ENCODE measurements at places on chromosomes 2 and 18. TPM values are rescaled to one million over a fixed set of nuclear protein-coding genes. Genes with fewer than 3 reads are reported as not detected.

DNA sequence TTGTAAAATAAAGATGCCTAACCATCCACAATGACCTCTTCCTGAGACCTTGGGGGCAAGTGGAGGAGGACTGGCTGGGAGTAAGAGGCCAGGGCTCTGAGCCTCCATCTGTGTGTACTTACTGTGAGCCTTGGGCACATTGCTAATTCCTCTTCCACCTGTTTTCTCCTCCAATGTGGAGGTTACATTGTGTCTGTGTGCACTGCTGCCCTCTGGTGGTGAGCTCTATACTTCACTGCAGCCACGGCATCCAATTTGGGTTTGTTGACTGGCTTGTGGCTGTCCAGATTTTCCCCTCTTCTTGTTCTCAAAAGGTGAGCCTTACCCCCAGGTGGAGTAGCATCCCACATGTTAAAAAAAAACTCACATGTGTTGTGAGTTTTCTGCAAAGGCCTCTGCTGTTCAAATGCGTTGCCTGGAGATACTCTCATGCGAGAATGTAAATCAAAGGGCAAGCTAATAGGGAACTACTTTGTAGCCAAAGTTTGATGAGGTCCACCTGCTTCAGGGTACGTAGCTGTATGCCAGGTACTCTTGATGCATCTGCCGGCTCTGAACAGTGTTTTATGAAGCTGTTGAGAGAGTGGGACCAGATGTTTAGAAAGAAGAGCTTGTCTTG lies 80.8 kb downstream of the APOB start:
- no peaks in the 10 kb centered on the region for H3K27me3 ChIP-seq
- H3K36me3 ChIP-seq: no peaks in the 10 kb centered on the region
- peak; percentile 70 for DNase-seq
- H3K27ac ChIP-seq: no peak overlapping the region
- H3K4me1 ChIP-seq: no peaks in the 10 kb centered on the region

DNA sequence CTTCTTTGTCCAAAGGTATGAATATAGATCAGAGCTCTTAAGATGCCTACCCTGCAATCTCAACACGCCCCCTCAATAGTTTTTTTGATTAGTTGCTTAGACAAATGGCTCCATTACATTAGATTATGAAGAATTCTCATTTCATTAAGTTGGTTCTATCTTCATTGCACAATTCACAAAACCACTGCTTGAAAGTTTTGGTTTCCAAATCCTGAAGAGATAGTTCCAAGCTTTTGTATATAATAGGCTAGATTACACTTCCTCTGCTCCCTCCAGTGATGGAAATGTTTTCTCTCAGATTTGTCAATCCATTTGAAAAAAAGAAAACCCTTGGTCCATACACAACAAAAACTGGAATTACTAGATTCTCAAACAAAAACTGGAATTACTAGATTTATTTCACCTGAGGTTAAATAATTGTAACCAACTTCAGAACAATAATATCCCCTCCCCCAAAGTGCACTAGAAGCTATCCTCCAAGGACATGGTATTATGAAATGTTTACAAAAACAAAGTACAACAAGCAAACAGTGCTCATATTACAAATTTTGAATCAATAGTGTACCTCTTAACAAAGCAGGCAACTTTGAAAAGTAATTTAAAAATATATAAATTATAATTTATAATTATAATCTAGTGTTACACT lies 6.8 kb upstream of the TLK1 start:
- DNase-seq: no peak
- no peaks in the 10 kb centered on the region for H3K27me3 ChIP-seq
- no peaks in the 10 kb centered on the region for H3K4me1 ChIP-seq
- no peaks in the 10 kb centered on the region for H3K36me3 ChIP-seq
- H3K27ac ChIP-seq: no peak overlapping the region

- H3K4me1 ChIP-seq: no peaks in the 10 kb centered on the region
- no peak overlapping the region for H3K27ac ChIP-seq
- no peaks in the 10 kb centered on the region for H3K27me3 ChIP-seq
- no peak overlapping the region for H3K4me3 ChIP-seq
- no peak for DNase-seq
Measured at GRCh38 chr2:9164112-9164608, 42.5 kb upstream of the ASAP2 start.

- peaks cover 9% of the 10 kb centered on the region for H3K4me1 ChIP-seq
- no peaks in the 10 kb centered on the region for H3K36me3 ChIP-seq
- no peak overlapping the region for H3K27ac ChIP-seq
Measured at GRCh38 chr2:85308201-85308600, 19.6 kb downstream of the TGOLN2 start.

GRCh38 chr2:222208010-222208690 lies 90.6 kb downstream of the PAX3 start:
- H3K4me3 ChIP-seq: no peak overlapping the region
- DNase-seq: no peak
- no peaks in the 10 kb centered on the region for H3K4me1 ChIP-seq

- H3K27me3 ChIP-seq: no peaks in the 10 kb centered on the region
- H3K36me3 ChIP-seq: no peaks in the 10 kb centered on the region
- peaks cover 40% of the 10 kb centered on the region for H3K4me1 ChIP-seq
- no peak overlapping the region for H3K27ac ChIP-seq
- no peak for DNase-seq
Measured at GRCh38 chr2:227509824-227510619, 38.1 kb downstream of the AGFG1 start.

GRCh38 chr2:239813261-239814115 lies 211.7 kb downstream of the NDUFA10 start:
- H3K27me3 ChIP-seq: no peaks in the 10 kb centered on the region
- H3K36me3 ChIP-seq: no peaks in the 10 kb centered on the region
- H3K4me1 ChIP-seq: no peaks in the 10 kb centered on the region
- no peak for DNase-seq

DNA sequence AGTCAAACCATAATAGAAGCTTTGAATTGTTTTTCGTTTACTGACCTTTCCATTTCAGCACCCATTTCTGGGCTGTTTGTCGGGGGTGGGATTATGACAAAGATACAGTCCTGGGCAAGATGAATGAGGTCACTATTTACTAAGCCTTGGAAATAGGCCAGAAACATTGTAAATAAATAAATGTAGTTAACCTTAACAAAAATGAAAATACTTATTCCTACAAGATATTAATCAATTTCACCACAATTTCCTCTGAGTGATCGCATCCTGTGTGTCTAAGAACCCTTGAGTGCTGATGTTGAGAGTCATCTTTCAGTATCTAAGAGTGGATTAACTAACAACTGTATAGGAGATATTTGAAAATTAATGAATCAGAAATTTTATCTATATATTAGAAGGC lies 14.0 kb downstream of the ITGA4 start:
- no peaks in the 10 kb centered on the region for H3K27me3 ChIP-seq
- no peak for DNase-seq
- no peaks in the 10 kb centered on the region for H3K4me1 ChIP-seq
- H3K36me3 ChIP-seq: no peaks in the 10 kb centered on the region

DNA sequence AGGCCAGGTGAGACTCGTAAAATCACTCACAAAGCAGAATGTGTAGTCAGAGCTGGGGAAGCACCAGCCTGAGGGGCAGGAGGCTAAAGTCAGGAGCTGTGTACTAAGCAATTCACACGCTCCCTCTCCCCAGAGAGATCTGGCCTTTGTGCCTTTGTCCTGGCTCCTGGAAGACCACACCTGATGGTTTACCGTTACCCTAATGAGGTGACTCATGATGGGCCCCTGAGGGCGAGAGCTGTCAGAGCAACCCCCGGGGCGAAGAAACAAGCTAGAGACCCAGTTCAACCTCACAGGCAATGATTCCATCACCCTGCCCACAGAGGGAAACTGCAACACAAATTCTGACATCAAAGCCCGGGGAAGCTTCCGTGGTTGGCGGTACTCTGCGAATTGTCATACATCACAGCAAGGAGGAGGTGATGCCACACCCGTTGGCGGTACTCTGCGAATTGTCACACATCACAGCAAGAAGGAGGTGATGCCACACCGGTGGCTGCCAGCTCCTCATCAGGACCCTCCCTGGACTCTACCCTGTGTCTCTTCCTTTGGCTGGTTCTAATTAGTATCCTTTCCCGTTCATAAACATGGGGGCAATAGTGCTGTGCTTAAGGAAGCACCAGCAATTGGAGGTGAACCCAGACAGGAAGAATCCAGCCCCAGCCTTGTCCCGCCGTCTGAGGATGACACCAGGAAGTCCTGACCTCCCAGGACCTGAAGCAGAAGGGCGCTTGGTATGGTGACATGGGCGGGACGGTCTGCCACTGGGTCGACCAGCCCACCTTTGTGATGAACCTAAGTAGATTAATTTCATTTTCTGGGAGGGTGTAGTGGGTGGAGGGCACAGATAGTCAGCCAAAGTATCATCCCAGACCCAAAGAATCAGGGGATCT lies 30.5 kb downstream of the B3GNT7 start:
- H3K27me3 ChIP-seq: no peaks in the 10 kb centered on the region
- H3K36me3 ChIP-seq: no peaks in the 10 kb centered on the region
- DNase-seq: no peak
- no peak overlapping the region for H3K4me3 ChIP-seq

DNA sequence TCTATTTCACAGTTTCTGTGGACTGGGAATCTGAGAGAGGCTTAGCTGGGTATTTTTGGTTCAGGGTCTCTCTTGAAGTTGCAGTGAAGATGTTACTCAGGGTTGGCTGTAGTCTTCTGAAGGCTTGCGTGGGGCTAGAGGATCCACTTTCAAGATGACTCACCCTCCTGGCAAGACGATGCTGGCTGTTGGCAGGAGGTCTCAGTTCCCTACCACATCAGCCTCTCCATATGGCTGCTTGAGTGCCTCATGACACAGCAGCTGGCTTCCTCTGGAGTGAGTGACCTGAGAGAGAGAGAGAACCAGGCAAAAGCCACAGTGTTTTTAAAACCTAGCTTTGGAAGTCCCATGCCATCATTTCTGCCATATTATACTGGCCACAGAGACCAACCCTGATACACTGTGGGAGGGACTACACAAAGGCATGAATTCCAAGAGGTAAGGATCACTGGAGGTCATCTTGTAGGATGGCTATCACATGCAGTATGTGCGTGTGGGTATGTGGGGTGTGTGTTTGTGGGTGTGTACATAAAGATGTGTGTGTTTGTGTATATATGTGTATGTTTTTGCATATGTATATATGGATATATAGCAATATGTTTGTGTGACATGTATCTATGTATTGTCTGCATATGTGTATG lies 25.1 kb downstream of the DNPEP start:
- no peak overlapping the region for H3K27ac ChIP-seq
- peaks cover 13% of the 10 kb centered on the region for H3K27me3 ChIP-seq
- H3K36me3 ChIP-seq: no peaks in the 10 kb centered on the region
- H3K4me1 ChIP-seq: no peaks in the 10 kb centered on the region
- DNase-seq: peak; percentile 57
- H3K4me3 ChIP-seq: no peak overlapping the region

- no peak for DNase-seq
- no peak overlapping the region for H3K4me3 ChIP-seq
- no peak overlapping the region for H3K27ac ChIP-seq
Measured at GRCh38 chr2:197075754-197076337, 149.3 kb upstream of the PGAP1 start.

- no peak for DNase-seq
- H3K27me3 ChIP-seq: no peaks in the 10 kb centered on the region
- no peak overlapping the region for H3K27ac ChIP-seq
- no peaks in the 10 kb centered on the region for H3K4me1 ChIP-seq
- no peaks in the 10 kb centered on the region for H3K36me3 ChIP-seq
Measured at GRCh38 chr2:70467831-70468779, 85.5 kb downstream of the TGFA start.

PXDN gene
- 9.5 TPM for total RNA-seq

BCL2 gene
- total RNA-seq: 16.4 TPM

HTR2B gene
- not detected for total RNA-seq

All from colonic mucosa (tissue), 4 donors.